CD8-positive, alpha-beta memory T cell (primary cell): ENCODE measurements at places on chromosomes 1 and 21. TPM values are rescaled to one million over a fixed set of nuclear protein-coding genes. Genes with fewer than 3 reads are reported as not detected.

- H3K27me3 ChIP-seq: no peaks in the 10 kb centered on the region
- no peaks in the 10 kb centered on the region for H3K4me1 ChIP-seq
- peaks cover 52% of the 10 kb centered on the region for H3K36me3 ChIP-seq
- H3K4me3 ChIP-seq: no peak overlapping the region
These were observed 20.6 kb downstream of the DDI2 start for GRCh38 chr1:15637826-15638225.

DNA sequence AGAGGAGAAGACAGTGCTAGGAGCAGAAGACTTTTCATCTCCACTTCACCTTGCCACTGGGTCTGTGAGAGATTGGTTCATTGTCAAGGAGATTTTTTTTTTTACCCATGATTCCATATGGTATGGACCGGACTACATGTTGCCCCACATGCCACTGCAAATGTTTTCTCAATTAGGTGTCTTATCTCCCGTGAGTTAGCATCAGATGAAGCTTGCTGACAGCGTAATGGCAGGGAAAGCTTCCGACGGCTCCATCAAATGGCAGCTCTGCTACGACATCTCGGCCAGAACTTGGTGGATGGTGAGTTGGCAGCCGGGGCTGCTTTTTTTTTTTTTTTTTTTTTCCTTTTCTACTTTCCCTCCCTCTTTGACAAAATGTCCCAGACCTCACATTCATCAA is 217.2 kb upstream of the NFIA start:
- H3K27me3 ChIP-seq: peaks cover 7% of the 10 kb centered on the region
- no peak overlapping the region for H3K4me3 ChIP-seq
- H3K36me3 ChIP-seq: no peaks in the 10 kb centered on the region
- no peak overlapping the region for H3K27ac ChIP-seq

GRCh38 chr1:23591460-23592208 is 32.3 kb upstream of the ID3 start:
- peaks cover 63% of the 10 kb centered on the region for H3K4me1 ChIP-seq
- H3K36me3 ChIP-seq: no peaks in the 10 kb centered on the region
- H3K4me3 ChIP-seq: no peak overlapping the region
- H3K27ac ChIP-seq: no peak overlapping the region

- no peak for DNase-seq
- H3K4me3 ChIP-seq: no peak overlapping the region
These were observed 387.9 kb downstream of the NUF2 start for GRCh38 chr1:163709636-163710035.

- H3K4me3 ChIP-seq: no peak overlapping the region
- DNase-seq: no peak
- H3K27me3 ChIP-seq: no peaks in the 10 kb centered on the region
- no peaks in the 10 kb centered on the region for H3K36me3 ChIP-seq
- no peak overlapping the region for H3K27ac ChIP-seq
These were observed 2.1 kb upstream of the PLA2G2E start for GRCh38 chr1:19925342-19926070.

GRCh38 chr1:25486602-25487001 is 55.9 kb downstream of the MACO1 start:
- no peak for DNase-seq
- H3K27me3 ChIP-seq: no peaks in the 10 kb centered on the region
- peaks cover 40% of the 10 kb centered on the region for H3K36me3 ChIP-seq
- no peak overlapping the region for H3K4me3 ChIP-seq

- no peaks in the 10 kb centered on the region for H3K27me3 ChIP-seq
- no peak for DNase-seq
- no peaks in the 10 kb centered on the region for H3K36me3 ChIP-seq
- no peak overlapping the region for H3K27ac ChIP-seq
- H3K4me1 ChIP-seq: peaks cover 29% of the 10 kb centered on the region
These were observed 162.8 kb downstream of the FASLG start for GRCh38 chr1:172821609-172822274.

TNFSF4 gene
- total RNA-seq: 27.7 TPM

RAVER2 gene
- total RNA-seq: 6.7 TPM

SPRR2D gene
- not detected for total RNA-seq
